ENCODE measurements at places on chromosomes 1 and 21.

DNA sequence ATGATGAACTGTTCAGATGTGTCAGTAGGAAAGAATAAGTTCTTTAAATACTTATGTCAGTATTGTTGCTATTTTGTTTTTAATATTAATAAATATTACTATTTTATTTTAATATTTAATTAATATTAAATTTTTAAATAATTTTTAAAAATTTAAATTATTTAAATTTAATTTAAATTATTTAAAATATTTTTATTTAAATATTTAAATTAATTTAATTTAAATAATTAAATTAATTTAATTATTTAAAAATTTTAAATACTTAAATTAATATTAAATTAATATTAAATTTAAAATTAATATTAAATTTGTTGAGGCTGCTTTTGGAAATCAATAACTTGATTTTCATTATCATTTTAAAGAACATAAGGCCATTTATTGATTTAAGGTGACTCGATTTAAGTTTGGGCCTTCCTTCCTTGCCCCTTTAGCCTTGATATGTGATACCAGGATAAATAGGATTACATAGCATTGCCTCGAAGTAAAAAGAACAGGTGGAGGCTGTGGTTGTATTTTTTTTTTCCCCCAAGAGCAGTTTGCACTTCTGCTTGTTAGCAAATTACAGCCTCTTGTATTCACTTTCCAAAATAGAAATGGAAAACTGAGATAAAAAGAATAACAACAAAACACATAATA, 915.2 kb downstream of the TTLL7 start:
- no peak for DNase-seq

DNA sequence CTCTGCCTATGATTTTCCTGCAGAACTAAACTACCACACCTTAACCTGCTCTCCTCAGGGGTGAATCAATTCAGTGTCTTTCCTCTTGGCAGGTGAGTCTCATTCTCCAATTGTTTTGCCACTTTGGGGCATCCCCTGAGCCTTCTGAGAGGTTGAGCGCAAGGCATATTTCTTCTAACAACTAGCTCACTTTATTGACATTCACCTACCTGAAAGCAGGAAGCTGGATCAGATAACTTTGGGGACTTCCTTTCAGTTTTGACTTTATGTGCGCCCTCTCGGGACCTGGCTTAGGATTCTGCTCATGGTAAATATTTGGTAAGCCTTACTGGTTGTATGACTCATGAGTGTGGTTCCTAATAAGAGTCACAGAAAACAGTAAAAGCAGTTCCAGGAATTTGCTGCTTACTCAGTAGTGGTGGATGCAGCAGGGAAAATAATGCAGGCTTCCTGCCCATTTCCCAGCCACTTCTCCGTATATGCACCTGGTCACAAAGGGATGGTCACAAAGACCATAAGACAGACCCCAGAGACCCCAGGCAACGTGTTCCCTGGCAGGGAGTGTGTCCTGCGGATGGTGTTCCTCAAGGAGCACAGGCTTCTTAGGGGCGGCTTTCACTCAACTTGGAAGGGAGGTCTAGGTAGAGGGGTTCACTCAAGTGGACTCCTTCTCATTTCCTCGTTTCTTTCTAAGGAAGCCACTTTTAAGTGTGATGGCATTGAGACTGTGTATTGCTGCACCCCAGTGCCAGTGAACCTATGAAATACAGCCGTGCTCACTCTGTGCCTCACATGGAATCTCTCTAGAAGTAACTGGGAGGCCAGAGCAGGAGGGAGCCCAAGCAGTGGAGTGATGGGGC, 22.0 kb upstream of the BATF3 start:
- DNase-seq = no peak

DNA sequence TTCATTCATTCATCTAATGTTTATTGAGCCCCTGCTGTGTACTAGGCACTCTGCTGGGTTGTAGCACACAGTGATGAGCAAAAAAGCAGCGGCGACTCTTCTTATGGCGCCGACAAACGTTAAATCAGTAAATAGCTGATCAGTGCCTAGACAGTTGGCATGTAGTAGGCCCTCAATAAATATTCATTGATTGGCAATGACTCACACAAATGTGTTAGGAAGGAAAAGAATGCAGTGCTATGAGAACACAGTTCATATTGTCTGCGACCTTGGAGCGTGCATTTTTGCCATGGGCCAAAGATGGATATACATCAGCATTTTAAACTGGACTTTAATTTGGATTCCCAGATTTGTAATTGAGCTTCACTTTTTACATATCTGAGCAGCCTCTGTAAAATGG, 52.0 kb downstream of the PRDM2 start:
- no peak for DNase-seq

- no peak for DNase-seq
Observed at GRCh38 chr1:152517237-152517811, 3.0 kb downstream of the CRCT1 start.

DNA sequence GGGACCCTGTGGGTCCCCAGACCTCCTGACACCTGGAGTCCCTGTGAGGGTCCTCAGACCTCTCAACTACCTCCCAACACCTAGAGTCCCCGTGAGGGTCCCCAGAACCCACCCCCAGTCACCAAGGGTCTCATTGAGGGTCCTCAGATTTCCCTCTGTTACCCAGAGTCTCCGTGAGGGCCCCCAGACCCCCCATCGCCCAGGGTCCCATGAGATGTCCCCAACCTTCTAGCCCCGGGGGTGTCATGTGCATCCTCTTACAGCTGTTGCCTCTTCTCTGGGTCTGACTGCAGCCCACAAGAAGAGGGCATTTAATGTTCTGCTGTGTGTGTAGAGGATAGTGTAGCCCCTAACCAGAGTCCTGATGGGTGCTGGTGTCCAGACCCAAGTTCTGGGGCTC, 2.0 kb upstream of the GJC2 start:
- DNase-seq = no peak

DNA sequence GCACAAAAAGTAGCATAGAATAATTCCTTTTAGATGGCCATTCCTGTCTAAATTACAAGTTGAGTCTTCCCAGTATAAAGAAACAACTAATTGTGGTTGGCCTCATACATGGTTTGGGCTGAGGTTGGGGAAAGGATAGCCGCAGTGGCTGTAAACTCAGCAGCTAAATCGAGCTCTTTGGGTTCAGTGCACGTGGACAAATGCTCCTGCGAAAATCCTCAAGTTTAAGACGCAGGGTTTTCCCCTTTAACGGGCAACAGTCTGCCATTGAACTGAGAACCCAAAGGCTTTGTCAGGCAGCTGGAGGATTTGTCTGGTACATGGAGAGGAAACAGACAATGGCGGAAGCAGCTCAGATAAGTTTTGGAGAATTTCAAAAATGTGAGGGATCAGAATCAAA, 331.9 kb downstream of the TGFB2 start:
- DNase-seq = no peak

- no peak for DNase-seq
Observed at GRCh38 chr1:201726700-201727099, 102.3 kb upstream of the IPO9 start.

DNA sequence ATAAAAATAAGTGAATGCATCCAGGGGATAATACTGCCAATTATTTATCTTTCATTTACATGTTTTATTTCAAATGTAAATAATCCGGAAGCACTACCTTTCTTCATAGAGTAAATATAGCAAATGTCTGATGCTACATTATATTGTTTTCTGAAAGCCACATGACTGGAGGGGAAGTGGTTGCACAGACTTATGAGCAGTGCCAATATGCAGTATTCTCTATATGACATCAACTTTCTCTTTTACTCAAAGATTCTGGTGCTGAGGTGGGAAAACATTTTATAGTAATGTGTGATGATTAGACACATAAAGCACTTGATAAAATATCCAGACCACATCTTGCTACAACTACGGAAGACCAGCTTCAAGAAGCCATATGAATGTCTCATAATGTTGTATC, 314.7 kb downstream of the NEGR1 start:
- no peak for DNase-seq

DNA sequence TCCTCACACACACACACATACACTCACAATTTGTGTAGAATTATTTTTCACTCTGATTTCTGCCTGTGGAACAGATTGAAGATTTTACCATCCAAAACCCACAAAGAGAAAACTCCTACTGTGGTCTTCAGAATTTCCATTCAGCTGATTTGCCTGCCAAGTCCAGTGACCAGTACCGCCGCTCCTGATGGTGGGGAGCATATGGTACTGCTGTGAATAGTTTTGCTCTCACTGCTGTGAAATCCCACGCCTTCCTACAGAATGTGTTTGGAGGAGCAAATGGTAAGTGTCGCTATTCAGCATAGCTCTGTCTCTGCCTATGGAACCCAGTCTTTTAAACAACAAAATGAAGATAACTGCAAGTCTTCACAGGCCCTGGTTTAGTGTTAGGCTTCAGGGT, 629.5 kb downstream of the LMO4 start:
- no peak for DNase-seq

- DNase-seq = no peak
Observed at GRCh38 chr1:172778456-172779455, 119.9 kb downstream of the FASLG start.

DNA sequence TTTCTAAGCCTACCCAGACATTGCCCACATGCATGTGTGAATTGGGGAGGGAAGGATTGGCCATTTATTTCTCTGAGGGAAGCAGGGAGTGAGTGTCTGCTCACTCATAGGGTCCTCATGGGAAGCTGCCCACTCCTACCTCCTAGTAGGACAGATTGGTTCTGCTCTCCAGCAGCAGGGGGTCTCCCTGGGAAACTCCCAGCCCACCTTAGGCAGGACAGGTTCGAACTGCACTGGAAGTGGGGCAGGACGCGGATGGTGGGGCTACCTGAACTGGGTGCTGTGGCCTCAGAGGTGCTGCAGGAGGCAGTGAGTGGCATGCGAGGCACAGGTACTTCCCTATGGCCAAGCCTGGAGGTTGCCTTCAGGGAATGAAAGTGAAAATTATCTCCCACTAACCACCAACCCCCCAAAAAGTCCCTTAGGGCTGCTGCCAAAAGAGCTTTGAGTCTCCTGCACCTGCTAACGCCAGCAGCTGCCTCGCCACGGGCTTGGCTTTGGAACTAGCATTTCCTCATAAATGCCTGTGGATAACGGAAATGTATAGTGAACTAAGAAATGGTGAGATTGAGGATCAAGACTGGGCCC, 157.0 kb upstream of the COA6 start:
- DNase-seq = no peak

GRCh38 chr21:36703123-36703522, 4.2 kb downstream of the SIM2 start:
- no peak for DNase-seq

- DNase-seq = no peak
Observed at GRCh38 chr1:62836856-62837540, 53.1 kb downstream of the ATG4C start.

GRCh38 chr1:159829822-159830465, 3.3 kb downstream of the SLAMF8 start:
- no peak for DNase-seq

- no peak for DNase-seq
Observed at GRCh38 chr1:25802915-25803314, 2.9 kb downstream of the SELENON start.

DNA sequence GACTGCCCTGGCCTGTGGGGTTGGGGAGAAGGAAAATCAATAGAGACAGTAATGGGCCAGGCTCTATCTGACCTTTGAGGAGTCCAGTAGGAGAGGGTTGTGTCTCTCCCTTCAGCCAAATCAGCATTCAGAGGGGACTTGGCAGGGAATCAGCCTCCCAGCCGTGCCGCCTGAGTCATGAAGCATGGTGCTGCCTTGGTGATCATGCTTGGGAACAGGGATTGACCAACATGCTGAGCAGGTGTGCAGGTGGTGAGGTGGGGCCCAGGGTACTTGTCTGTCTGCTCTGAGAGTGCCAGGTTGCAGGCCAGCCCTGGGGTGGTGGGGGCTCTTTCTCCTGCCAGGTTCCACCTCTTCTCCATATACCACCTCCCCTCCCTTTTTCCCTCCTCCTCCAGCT, 58.9 kb upstream of the TLR5 start:
- no peak for DNase-seq

DNA sequence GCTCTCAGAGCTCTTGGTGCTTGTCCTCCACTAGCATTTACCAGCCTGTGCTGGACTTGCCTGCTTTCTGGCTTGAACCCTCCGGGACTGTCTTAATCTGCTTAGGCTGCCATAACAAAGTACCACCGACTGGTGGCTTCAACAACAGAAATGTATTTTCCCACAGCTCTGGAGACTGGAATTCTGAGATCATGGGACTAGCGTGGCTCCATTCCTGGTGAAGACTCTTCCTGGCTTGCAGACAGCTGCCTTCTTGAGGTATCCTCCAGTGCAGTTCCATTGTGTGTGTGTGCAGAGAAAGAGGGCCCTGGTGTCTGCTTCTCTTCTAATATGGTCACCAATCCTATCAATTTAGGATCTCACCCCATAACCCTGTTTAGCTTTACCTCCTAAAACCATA, 22.0 kb upstream of the RCAN1 start:
- no peak for DNase-seq

DNA sequence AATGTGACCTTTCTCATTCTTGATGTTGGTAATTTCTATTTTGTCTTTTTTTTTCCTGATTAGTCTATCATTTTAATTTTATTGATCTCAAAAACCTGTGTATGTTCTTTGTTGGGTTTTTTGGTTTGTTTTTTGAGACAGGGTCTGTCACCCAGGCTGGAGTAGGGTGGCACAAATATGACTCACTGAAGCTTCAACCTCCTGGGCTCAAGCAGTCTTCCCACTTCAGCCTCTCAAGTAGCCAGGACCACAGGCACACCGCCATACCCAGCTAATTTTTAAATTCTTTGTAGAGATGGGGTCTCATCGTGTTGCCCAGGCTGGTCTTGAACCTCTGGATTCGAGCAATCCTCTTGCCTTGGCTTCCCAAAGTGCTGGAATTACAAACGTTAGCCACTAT, 145.2 kb downstream of the PIK3R3 start:
- DNase-seq = no peak

- DNase-seq = no peak
Observed at GRCh38 chr1:19370453-19371170, 58.5 kb downstream of the SLC66A1 start.

- no peak for DNase-seq
Observed at GRCh38 chr21:35738347-35738961, 321.9 kb downstream of the SETD4 start.

DNA sequence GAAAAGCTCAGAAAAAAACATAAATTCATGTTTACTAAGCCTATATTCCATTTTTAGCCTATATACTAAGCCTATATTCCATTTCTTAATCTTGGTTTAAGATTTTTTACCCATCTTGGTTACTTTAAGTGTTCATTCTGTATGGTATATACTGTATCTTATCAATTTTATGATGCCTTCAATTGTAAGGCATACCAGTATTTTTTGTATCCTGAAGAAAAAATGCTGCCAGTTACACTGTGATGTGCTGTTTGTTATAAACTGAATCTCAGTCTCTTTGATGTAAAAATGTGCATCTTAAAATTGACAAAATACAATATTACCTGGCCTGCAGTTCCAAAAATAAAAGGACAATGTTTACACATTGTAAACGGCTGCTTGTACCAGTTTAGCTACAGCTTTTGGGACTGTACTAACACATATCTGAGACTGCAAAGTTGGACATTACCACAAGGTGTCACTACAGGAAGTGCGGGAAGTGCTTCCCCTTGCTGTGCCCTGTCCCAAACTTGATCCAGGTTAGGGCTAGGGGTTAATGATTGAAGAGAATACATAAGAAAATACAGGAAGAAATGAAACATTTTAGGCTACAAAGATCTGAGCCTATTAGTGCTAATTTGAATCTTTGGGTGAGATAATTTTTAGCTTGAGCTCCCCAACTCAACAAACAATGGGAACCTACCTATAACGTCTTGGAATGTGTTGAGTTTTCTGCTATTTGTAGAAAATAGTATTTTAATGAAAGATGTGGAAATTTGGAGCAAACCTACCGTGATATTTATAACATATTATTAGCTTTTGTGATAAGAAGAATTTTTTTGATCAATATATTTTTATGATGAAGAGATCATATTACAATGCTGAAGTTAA, 108.9 kb downstream of the LBR start:
- DNase-seq = no peak

Data from effector memory CD4-positive, alpha-beta T cell (primary cell).